RPMI8226 (cell line): ENCODE measurements at places on chromosomes 6 and 20.
A peak's percentile ranks its signal among the peaks of the same experiment; 100 is the strongest.

GRCh38 chr6:48641544-48641943 is 530.5 kb upstream of the PTCHD4 start:
- no peak for DNase-seq

GRCh38 chr6:149895833-149896271 is 2.1 kb downstream of the RAET1E start:
- DNase-seq = peak; percentile 81

DNA sequence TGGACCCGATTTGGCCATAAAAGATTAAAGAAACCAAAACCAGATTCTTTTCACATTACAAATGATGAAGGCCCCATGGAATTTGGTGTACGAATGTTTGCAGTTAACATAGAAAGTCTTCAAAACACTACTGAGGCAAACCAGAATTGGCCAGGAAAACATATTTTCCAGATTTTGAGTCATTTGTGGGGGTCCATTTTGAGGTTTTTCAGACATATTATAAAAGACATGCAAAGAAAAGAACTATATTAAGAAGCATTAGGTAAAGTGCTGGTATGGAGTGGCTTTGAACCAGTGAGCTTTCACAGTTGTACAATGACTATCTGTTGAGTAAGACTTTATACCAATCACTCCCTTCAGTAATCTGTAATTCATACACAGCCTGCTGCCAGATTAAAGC is 168.9 kb upstream of the COL21A1 start:
- DNase-seq = no peak

- DNase-seq = no peak
These were observed 250.9 kb downstream of the HIVEP2 start for GRCh38 chr6:142694054-142694453.

GRCh38 chr6:53761036-53761435 is 33.8 kb upstream of the LRRC1 start:
- DNase-seq = no peak

- no peak for DNase-seq
These were observed 196.2 kb downstream of the PAX1 start for GRCh38 chr20:21901470-21902275.

GRCh38 chr20:13611611-13612125 is 27.1 kb downstream of the TASP1 start:
- no peak for DNase-seq

DNA sequence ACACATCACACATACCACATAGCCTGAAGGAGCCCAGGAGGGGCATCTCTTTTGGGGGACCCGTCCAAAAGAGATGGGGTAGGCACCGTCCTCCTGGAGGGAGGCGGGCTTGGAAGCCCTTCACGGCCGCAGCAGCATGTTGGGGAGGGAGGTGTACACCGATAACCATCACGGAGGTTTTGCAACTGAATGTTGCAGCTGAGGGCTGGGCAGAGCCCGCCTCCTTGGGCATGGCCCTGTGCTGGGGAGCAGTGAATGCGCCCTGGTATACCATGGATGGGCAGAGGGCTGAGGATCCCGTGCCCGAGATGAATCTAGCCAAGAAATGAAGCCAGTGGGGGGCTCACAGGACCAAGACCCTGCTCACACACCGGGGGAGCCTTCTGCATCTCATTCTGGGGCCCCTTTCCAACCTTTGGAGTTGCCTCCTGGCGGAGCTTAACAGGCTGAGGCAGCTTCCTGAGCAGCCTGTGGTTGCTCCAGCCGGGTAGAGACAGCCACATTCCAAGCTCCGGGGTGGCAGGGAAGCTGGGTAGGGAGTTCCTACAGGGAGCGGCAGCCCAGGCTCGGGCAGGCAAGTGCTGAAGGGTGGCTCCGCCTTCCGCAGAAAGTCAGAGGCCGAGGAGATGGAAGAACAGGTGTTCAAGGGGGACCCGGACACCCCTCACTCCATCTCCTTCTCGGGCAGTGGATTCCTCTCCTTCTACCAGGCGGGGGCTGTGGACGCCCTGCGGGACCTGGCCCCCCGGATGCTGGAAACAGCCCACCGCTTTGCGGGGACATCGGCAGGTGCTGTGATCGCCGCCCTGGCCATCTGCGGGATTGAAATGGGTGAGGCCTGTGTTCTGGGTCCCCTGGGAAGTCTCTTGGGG is at the start of gene PNPLA1:
Gene PNPLA1 (plus strand): TSS at position 227 of the 872 bp plus-strand sequence. CDS start 400 bp downstream, at position 627.
- DNase-seq = no peak

DNA sequence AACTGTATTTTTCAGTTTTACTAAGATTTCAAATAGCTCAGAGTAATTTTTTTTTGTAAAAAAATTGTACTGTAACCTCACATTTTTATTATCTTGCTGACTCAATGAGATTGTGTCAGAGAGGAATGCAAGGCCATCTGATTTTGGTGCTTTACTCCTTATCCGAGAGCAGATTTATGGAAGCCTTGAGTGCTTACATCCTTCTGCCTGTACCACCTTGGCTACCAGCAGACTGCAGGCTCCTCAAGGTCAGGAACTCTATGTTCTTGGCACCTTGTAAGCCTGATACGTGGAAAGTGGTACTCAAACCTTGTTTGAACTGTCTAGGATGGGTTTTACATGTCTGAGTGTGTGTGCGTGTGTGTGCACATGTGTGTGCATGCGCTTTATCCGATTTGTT is 80.1 kb upstream of the MLIP start:
- DNase-seq = no peak

DNA sequence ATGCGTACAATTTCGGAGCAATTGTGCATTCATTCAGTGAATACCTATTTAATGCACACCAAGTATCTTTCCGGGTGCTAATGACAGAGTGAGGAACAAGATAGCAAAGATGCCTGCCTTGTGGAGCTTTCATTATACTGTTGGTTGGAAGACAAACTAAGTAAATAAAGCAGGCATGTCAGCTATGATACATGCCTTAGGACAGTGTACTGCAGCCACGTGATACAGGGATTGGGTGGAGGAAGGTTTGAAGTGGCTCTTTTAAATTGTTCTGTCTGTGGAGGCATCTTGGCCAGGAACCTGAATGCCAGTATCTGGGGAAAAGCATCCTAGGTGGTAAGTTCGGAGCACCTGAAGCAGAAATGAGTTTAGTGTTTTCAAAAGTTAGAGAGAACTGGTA is 3.0 kb upstream of the OTOR start:
- no peak for DNase-seq

DNA sequence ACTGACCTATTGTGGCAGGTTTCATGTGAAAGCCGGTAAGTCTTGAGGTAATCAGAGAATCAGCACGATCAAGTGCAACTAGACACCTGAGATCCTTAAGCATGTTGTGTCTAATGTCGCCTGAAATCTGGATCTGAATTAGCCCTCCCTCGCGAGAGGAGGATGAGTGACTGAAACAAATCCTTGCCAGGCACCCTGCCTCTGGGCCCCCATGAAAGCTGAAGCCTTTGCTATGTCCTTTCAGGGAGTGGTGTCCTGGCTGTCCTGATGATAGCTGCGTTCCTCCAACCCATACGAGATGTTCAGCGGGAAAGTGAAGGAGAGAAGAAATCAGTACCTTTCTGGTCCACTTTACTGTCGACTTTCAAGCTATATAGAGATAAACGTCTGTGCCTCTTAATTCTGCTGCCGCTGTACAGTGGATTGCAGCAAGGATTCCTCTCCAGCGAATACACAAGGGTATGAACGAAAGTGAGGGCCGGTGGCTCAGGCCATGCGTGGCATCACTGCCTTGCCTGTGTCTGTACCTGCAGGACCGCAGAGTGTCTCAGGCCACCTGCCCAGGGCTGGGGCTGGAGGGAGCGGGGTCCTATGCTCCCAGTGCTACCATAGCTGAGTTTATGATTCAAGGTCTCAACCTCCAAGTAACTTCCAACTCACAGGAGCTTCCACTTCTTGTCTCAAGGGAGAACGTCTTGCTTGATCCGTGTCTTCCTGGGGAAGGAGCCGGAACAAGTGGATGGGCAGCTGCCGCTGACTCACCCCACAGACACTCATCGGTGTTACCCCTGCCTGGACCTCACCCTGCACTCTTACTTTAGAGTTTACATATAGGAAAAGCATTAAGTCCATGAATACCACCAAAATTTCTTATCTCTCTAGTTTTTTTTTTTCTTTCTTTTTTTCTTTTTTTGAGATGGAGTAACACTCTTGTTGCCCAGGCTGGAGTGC is 12.8 kb downstream of the UNC93A start:
- no peak for DNase-seq

DNA sequence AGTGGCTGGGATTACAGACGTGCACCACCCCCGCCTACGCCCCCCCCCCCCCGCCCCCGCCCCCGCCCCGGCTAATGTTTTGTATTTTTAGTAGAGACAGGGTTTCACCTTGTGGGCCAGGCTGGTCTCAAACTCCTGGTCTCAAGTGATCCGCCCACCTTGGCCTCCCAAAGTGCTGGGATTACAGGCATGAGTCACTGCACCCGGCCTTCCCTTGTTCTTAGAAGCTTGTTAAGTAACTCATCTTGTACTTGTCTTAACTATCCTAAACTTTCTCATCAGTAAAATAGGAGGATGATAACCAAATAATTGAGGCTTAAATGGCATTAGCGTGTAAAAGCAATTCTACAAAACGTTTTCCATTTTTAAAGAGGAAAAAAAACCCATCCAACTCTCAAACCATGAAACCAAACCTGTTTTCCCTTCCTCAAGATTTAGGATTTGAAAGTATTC is 4.2 kb downstream of the CDYL start:
- no peak for DNase-seq

GRCh38 chr6:145670311-145670710 is 65.0 kb downstream of the EPM2A start:
- no peak for DNase-seq

DNA sequence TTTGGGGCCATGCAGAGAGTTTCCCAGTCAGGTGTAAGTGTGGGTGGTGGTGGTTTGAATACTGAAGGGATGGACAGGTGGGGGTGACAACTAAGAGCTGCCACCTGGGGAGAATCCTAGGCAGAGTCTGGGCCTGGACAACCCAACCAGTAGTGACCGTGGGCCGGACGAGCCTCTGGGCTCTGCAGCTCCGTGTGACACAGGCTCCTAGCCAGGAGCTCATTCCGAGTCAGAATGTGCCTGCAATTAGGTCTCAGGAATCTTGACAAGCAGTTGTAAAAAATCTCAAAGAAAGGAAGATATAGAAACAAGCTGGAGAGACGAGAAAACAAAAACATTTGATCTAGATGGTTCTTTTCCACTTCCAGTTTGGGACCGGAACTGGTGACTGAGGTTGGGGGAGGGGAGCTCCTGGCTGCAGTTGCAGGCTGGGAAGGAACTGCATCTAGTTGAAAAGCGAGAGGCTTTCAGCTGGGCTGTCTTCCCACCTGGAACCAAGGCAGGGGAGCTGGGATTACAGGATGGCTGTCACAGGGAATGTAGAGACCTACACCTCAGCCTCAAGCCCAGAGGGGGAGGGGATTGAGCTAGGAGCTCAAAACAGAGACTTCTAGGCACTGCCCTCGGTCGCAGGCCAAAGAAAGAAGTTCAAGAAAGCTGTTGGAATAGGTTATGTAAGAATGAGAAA is 156.9 kb downstream of the PAX1 start:
- DNase-seq = no peak

DNA sequence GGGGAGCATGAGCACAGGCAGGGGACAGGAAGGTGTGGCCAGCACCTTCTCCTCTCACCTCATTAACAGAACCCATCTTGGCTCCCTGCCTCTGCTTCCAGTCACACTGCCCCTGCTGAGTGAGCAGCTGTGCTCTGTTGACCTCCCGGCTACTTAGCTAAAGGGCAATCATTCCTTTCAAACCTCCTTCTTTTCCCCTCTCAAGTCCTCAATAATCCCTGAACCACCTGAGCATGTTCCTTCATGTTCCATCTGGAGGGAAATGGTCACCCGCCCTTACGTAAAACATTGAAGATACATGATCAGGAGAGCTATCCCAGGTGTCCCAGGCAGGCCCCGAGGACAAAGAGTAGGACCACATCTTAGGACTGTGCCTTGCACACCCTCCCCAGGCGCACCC is 21.7 kb upstream of the MRPS10 start:
- DNase-seq = peak; percentile 55

- DNase-seq = no peak
These were observed 33.1 kb upstream of the FAM135A start for GRCh38 chr6:70380252-70380651.

- DNase-seq = no peak
These were observed 5.9 kb upstream of the SLC12A5 start for GRCh38 chr20:46023148-46023484.

- DNase-seq = no peak
These were observed 37.7 kb upstream of the ADIG start for GRCh38 chr20:38543014-38543906.

DNA sequence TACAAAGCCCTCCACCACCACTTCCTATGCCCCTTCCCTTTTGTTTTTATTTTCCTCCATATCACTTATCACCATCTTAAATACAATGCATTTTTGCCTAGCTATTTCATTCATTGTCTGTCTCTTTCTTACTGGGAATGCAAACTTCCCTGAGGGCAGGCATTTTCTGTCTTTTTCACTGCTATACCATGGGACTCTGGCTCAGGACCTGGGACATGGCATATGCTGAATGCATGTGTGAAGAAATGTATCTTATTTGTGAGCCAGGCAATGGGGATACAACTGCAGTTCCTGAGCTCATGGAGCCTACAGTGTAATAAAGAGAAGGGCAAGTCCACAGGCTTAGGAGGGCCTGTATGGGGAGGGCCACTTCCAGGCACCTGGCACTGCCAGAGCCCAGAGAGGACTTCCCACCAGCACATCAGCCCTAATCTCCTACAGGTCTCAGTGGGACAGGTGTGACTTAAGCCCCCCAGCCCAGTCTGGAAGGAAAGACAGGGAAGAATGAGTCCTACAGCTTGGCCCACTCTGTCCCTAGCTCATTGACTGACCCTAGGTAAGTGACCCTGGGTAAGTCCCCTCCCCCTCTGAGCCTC is 43.2 kb downstream of the TFEB start:
- no peak for DNase-seq

- no peak for DNase-seq
These were observed 47.6 kb downstream of the ARHGAP18 start for GRCh38 chr6:129662406-129662766.

- DNase-seq = peak; percentile 11
These were observed 47.1 kb downstream of the STX7 start for GRCh38 chr6:132465530-132466485.

GRCh38 chr6:44004625-44005506 is 122.4 kb downstream of the MRPL14 start:
- DNase-seq = peak; percentile 38

GRCh38 chr6:98787961-98788360 is 46.4 kb upstream of the POU3F2 start:
- DNase-seq = no peak

DNA sequence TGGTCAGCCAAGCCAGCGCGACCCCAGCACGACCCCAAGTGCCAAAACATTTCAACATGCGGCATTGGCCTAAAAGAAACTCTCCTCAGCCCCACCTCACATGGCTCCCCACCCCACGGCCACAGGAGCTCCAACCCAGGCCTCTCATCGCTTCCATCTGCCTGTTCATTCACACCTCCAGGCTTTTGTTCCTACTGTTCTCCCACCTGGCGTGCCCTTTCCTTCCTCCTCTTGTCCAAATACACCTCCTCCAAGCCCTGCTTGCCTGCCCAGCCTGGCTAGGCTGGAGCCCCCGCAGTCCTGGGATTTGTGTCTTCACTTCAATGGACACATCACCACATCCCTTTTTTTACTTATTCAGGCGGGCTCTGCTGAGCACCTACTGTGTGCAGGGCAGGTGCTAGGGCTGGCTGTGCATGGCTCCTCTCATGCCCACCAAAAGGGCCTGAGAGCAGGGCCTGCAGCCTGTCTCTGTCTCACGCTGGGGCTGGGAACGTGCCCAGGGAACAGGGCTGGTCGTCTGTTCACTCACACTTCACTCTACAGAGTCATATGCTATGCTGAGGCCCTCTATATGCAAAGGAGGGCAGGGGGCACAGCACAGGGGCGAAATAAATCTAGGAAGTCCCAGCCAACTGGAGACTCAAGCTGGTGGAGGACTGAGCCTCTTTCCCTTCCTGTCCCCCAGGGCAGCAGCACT is 61.1 kb downstream of the GRM4 start:
- DNase-seq = no peak

GRCh38 chr6:7159790-7160525 is 52.2 kb downstream of the RREB1 start:
- DNase-seq = no peak
